ENCODE measurements at places on chromosomes 3 and 15.

DNA sequence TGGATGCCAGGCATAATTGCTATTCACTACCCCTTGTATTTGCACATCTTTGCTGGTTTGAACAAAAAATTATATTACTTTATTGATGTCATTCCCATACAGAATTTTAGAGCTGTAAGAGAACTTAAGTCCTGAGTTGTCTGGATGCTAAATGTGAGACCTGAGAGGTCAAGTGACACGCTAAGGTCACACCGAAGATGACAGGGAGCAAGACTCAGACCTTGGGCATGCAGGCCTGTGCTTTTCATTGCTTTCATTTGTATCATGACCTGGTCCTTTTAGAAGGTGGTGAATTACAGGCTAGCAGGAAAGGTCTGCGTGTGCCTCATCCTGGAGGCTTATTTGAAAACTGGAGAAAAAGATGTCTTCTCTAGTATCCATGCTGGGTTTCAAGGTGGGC, 312.0 kb upstream of the RASGRP1 start:
- DNase-seq: no peak

DNA sequence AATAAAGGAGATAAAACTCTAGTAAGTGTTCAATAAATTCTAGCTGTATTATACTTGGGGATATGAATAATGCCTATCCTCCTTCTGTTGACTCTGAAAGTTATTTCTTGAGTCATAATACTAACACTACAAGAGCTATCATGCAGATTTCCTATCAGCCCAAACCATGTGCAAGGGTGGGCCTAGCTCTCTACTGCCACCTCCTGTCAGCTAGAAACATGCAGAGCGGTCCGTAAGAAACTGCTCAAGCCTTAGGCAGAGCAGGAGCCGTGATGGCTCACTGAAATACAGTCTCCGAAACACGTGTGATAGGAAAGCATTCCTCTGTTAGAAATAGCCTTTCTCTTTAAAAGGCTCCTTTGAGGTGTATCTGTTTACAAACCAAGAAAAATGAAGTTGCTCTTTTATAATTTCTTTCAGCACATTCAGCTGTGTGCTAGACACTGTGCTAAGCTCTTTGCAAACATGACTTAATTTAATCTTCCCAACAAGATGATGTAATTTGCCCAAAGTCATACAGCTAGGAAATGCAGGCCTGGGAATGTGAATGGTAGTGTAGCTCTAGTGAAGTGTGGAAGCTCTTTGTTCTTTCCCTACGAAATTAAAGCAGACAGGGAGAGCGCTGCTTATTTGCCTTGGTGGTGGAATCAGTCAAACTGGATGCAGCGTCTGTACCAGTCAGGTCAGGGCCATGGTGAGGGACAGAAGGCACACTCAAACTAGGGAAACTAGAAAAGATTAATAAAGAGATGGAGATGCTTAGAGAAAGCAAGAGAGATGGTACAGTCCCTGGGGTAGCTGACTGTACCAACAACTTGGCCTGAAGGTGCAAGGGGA, 43.1 kb downstream of the MTHFS start:
- peak; percentile 69 for DNase-seq

DNA sequence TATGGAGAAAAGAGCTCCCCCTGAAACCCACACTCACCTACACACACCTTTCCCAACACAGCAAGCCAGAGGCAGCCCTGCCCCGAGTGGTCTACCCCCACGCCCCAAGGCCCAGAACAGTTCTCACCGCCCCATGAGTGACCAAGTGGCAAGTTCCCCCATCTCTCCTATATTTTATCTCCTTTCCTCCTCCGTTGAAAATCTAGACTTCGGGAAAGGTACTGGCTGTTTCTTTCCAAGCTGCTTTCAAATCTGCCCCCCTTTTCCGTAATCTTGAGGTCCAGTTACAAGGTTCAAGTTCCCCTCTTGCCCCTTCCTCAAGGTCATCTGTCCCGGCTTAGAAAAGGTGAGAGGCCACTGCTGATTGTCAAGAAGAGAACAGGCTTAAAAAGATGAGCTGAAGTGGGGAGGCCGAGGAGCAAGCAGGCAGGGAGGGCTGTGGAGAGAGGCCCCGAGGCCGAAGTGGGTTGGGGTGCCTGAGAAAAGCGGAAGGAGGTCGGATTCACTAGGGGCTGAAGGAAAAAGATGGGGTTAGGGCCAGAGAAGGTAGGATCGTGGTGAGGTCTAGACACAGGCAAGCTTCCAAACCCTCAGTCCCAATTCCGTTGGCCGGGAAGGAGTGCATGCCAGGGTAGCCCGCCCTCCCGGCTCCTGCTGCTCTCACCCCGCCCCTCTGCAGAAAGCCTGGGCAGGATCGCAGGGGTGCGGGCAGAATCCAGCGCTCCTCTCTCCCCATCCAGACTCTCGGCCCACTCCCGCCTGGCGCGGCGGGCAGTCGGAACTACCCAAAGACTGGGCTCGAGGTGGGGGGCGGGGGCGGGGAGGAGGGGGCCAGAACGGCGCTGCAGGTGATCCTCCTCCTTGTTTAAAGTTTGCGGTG, 1.7 kb downstream of the SEMA5B start:
- no peak for DNase-seq

- no peak for DNase-seq
Observed at GRCh38 chr3:113668015-113668414, 28.4 kb downstream of the USF3 start.

DNA sequence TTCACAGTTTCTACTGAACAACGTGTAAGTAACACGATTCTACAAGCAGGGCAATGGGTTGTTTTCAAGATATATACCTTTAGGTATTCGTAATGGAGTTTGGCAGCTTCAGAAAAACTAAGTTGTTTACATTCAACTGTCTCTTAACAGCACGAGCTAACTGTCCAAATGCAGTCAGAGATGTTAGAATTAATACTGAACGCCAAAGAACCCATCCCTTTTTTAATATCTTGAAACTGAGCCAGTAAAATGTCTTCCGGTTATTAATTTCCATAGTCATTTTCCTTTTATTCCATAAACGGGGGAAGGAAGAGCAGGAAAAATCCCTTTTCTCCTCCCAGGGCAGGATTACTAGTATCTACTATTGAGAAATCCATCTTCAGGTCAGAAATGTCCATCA, 129.0 kb upstream of the THBS1 start:
- no peak for DNase-seq

DNA sequence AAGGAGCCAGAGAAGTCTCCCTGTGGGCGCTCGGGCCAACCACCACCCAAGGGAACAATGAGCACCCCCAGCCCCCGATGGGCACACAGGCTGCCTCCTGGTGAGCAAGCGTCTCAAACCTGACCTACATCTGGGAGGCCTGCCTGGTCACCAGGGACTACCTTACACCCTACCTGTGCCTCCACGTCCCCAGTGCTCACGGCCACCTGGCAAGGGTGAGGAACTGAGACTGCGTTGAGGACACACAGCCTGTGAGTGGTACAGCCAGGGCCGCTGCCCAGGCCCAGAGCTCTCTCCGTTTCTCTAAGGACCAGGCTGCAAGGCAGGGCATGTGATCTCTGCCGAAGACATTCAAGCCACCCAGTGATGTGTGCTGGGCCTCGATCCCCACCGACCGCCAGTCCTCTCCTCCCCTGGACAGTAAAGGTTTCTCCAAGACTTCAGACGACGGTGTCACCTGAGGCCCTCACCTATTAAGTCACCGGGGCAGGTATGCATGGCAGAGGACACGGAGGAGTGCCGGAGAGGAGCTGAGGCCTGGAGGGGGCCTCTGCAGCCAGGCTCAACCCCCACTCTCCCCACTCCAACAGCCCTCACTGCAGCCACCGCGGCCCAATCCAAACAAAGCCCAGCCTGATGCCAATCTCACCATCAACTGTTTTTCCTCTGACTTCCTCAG, 2.8 kb downstream of the GOLGA8A start:
- no peak for DNase-seq

DNA sequence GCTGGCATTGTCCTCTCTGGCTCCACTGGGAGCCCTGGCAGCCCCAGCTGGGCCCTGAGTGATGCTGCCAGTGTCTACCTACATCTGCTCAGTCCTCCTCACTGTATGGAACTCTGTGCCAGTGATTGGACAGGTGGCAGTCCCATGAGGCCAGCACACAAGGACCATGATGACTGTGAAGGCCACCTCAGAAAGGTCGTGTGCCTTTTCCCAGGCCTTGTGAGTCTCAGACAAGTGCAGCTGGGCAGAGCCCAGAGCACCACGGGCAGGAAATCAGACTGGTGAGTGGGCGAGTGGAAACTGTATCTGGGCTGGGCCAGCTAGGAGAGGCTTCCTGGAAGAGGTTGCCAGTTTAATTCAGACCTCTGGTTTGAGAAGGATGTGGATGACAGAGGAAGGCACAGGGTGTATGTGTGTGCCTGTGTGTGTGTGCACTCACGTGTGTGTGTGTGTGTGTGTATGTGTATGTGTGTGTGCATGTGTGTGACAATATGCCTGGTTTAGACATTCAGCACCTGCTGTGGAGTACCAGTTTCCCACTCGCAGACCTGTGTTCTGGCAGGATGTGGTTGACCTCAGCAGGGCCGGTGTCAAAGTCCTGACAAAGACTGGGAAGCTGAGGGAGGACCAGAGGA, 7.0 kb downstream of the MAPKAPK3 start:
- no peak for DNase-seq

- DNase-seq: no peak
Observed at GRCh38 chr3:171986176-171986575, 53.2 kb upstream of the FNDC3B start.

DNA sequence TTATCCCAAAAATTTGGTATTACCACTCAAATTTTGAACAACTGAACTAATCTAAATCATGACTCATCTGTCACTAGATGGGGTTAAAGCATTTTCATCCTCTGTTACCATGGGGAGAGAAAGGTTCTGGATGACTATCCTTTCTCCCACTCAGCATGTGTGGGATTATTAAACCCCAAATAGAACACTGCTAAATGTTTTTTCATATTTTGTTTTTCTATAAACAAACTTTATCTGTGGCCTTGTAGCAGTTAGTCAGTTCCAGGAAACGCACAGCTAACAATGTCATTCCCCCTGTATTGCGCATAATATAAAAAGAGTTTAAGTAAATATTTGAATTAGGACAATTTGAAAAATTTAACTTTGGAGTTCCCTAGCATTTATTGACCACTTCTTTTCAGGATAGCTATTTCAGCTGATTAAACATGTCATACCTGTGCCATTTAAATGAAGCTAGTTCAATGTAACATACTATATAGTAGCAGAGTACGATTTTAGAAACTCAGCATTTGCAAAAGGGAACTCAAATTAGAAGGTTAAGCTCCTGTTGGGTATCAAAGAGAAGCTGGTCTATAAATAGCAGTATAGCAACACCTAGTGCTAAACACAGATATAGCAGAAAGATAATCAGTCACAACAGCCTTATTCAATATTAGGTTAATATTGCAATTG, 9.2 kb upstream of the TMEM212 start:
- DNase-seq: no peak

DNA sequence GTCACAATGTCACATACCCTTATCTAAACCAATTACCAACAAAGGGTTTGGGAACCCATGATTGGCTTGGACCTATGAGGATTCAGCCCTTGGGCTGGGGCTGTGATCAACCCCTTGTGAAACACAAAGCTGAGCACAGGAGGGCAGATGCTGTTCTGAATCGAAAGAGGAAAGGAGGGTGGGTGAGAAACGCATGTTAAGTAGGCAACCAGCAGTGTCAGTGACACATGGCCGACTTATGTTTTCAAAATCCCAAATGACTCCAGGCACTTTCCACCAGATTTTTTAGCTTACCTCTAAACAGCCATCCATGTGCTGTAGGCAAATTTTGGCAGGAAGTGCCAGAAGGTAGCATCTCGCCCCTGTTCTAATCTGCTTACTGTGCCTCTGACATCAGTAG, 34.1 kb upstream of the KLHL25 start:
- no peak for DNase-seq

- no peak for DNase-seq
Observed at GRCh38 chr3:142987080-142987700, 14.2 kb upstream of the U2SURP start.

DNA sequence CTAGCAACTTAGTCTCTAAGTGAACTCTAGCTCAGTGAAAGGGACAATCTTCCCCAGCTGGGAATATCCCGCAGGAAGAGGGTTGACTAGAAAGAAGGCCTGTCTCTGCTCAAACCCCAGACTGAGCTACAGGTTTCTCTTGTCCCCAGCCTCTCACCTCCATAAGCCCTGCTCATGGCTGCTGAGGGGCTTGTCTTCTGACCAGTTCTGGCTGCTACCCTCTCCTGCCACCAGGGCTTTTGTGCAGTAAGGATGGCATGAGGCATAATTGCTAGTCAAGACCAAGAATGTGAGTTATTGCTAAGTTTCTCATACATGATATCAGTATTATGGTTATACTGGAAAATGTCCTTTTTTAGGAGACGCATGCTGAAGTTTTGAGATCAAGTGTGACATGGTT, 21.3 kb downstream of the WDR53 start:
- no peak for DNase-seq

- peak; percentile 69 for DNase-seq
Observed at GRCh38 chr15:42490671-42491538, at the start of gene ZNF106. TSS of gene ZNF106 (minus strand) at chr15:42491141. CDS start at chr15:42472289, 18,852 bp downstream.

DNA sequence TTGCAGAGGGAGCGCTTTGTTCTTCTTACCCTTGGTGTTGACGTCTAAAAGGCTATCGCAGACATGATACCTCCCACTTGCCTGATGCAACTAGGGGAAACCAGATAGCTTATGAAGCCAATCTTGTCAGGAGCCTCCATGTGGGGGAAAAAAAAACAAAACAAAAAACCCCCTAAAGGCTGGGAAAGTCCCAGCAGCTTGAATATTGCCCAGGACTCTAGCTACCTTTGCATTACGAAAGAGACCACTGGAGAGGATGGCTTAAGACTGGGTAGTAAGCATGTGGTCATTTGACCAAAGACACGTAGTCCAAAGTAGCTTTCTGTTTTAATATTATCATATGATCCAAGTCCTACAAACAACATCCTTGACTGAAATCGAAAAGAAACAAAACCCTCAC, 120.7 kb upstream of the WNT5A start:
- DNase-seq: no peak

DNA sequence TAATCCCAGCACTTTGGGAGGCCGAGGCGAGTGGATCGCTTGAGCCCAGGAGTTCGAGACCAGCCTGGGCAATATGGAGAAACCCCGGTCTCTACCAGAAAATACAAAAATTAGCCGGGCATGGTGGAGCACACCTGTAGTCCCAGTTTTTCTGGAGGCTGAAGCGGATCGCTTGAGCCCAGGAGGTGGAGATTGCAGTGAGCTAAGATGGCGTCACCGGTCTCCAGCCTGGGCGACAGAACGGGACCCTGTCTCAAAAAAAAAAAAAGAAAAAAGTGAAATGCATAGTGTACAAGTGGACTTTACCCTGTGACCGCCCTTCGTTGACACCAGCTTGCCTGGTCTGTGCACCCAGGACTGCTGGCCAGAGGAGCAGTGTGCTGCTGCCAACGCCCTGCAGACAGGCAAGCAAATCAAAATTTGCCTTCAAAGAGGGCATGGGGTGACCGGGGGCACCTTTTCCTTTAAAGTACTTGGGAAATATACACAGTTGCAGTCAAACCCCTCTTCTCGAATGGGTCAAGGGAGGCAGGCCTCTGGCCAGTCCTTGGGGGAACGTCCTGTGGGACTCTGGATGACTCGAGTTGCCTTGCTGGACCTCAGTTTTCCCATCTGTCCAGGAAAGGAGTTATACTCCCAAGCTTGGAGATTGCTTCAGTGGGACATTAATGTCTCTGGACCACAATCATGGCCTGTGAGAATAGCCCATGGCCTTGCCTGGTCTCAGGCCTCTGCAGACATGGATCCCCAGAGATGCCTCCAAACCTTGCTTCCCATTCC, 1.0 kb downstream of the XYLB start:
- DNase-seq: no peak

All from activated CD4-positive, alpha-beta T cell treated with anti-CD3 and anti-CD28 coated beads, Interleukin-2, amount 50 U/mL, for 24 hours (primary cell).